Putamen (tissue), 1 donor: ENCODE measurements at places on chromosomes 16 and 17.

GRCh38 chr16:79151-80054 lies 1.4 kb downstream of the MPG start:
- DNase-seq: no peak

- no peak for DNase-seq
Observed at GRCh38 chr17:54976316-54976715, 7.8 kb downstream of the STXBP4 start.

GRCh38 chr16:58409316-58409973 lies 17.2 kb downstream of the GINS3 start:
- DNase-seq: no peak

DNA sequence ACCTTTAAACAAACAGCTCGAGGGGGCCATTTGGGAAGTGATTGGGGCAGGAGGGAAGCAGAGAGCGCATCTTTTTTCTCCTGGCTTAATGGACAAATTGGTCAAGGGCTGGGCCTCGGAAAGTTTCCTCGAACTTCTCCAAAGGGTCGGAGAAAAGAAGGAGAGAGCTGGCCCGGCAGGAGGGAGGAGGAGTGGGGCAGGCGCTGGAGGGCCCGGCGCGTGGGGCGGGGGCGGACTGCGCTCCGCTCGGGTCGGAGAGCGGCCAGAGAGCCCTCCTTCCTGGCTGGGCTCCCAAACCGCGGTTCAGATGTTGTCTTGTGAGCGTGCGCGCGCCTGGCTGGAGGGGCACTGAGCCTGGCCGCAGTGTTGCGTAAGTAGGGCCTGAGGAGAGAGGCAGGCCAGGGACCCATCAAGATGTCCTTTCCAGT lies 1.2 kb downstream of the MMP2 start:
- DNase-seq: no peak

- no peak for DNase-seq
Observed at GRCh38 chr17:65182233-65182632, 45.1 kb downstream of the RGS9 start.
